Osteoblast (primary cell): ENCODE measurements at places on chromosomes 7 and 10.

DNA sequence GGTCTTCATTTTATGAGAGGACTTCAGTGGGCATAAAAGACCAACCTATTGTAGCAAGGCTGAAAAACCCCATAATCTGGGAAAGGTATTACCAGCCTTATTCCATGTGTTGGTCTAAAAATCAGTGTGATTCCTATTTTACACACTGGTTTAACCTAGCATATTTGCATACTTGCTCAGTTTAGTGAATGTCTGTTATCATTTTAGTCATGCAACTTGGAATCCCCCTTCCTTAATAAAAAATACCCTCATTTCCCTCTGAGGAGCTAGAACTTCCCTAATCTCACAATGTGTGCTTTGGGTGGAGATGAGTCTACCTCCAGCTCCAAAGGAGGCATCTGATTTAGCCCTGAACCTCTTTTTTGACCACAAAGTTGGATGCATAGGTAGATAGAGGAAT, 312.8 kb upstream of the SORCS1 start:
- H3K27me3 ChIP-seq = no peaks in the 10 kb centered on the region
- no peaks in the 10 kb centered on the region for H3K36me3 ChIP-seq
- no peak overlapping the region for H3K4me3 ChIP-seq
- no peak overlapping the region for H3K27ac ChIP-seq
- DNase-seq = no peak

DNA sequence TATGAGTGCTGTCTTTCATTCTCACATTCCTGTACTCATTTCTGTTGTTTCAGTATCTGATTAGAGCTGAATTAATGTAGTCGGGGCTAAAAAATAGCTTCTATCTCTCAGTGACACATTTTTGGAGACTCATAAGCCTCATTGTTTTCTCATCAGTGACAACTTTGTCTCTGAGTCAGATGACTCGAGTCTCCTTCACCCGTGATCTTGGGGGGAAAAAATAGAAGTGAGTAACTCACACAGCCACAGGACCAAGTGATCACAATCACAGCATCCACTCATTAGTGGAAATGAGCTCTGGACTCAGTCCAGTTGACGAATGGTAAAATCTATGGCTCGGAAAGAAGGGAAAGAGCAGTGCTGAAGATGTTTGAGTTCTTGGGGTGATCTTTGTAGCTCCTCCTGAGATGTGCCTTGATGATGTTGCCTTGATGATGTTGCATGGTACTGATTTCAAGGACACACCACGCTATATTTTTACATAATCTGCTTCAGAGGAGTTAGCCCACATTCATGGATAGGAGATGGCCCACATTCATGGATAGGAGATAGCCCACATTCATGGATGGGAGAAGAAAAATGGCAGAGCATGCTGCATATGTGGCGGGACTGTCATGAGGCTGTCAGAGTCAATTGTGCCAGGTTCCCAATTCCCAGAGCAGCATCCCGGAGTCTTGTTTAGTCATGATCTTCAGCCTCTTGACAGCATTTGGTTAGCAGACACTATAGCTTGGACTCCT, 214.7 kb downstream of the CELF2 start:
- no peak overlapping the region for H3K27ac ChIP-seq
- no peaks in the 10 kb centered on the region for H3K27me3 ChIP-seq
- H3K4me3 ChIP-seq = no peak overlapping the region
- no peaks in the 10 kb centered on the region for H3K4me1 ChIP-seq

DNA sequence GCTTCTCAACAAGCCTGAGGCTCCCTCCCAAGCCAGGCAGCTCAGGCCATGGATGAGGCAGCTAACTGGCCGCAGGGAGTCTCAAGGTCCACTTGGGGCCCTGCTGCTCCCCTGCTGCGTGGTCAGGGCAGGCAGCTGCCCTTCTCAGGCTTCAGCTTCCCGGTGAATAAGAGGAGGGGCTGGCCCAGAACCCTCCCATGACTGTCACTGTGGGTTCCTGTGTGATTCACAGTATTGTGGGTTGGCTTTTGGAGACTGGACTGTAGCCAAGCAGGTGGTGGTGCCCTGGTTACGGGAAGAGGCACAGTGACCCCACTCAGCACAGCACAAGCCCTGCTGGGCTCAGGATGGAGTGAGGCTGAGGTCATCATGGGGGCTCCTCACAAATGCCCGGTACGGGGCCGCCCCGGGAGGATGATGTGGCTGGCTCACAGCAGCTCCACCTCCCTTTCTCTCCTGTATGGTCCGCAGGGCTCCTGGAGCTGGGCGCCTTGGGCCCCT, 189.8 kb downstream of the HECW1 start:
- no peaks in the 10 kb centered on the region for H3K36me3 ChIP-seq
- H3K27ac ChIP-seq = no peak overlapping the region
- DNase-seq = peak; percentile 78
- H3K27me3 ChIP-seq = peaks cover 5% of the 10 kb centered on the region
- no peak overlapping the region for H3K4me3 ChIP-seq
- peaks cover 7% of the 10 kb centered on the region for H3K4me1 ChIP-seq

GRCh38 chr10:75117995-75118394, 6.5 kb downstream of the SAMD8 start:
- H3K4me3 ChIP-seq = no peak overlapping the region
- peaks cover 26% of the 10 kb centered on the region for H3K4me1 ChIP-seq
- no peak overlapping the region for H3K27ac ChIP-seq
- H3K36me3 ChIP-seq = no peaks in the 10 kb centered on the region

GRCh38 chr10:43816351-43817321, 168.0 kb upstream of the ZNF32 start:
- DNase-seq = peak; percentile 77
- peak overlapping the region; percentile 77 for H3K27ac ChIP-seq
- H3K36me3 ChIP-seq = no peaks in the 10 kb centered on the region
- peaks cover 49% of the 10 kb centered on the region for H3K4me1 ChIP-seq
- no peaks in the 10 kb centered on the region for H3K27me3 ChIP-seq

- H3K27ac ChIP-seq = no peak overlapping the region
- H3K4me3 ChIP-seq = no peak overlapping the region
- H3K4me1 ChIP-seq = peaks cover 21% of the 10 kb centered on the region
Observed at GRCh38 chr10:102429468-102429867, 2.9 kb downstream of the CUEDC2 start.

GRCh38 chr7:88363249-88363648, 56.6 kb upstream of the STEAP4 start:
- no peaks in the 10 kb centered on the region for H3K27me3 ChIP-seq
- no peak overlapping the region for H3K27ac ChIP-seq
- DNase-seq = no peak
- no peak overlapping the region for H3K4me3 ChIP-seq
- H3K36me3 ChIP-seq = no peaks in the 10 kb centered on the region
- H3K4me1 ChIP-seq = no peaks in the 10 kb centered on the region

- H3K27me3 ChIP-seq = no peaks in the 10 kb centered on the region
- no peaks in the 10 kb centered on the region for H3K36me3 ChIP-seq
- no peaks in the 10 kb centered on the region for H3K4me1 ChIP-seq
- no peak overlapping the region for H3K4me3 ChIP-seq
- no peak overlapping the region for H3K27ac ChIP-seq
Observed at GRCh38 chr10:1535301-1535965, 201.9 kb downstream of the ADARB2 start.

- no peak overlapping the region for H3K4me3 ChIP-seq
- no peak for DNase-seq
- H3K27ac ChIP-seq = no peak overlapping the region
- H3K36me3 ChIP-seq = no peaks in the 10 kb centered on the region
Observed at GRCh38 chr7:2496375-2496774, 20.2 kb upstream of the GRIFIN start.

DNA sequence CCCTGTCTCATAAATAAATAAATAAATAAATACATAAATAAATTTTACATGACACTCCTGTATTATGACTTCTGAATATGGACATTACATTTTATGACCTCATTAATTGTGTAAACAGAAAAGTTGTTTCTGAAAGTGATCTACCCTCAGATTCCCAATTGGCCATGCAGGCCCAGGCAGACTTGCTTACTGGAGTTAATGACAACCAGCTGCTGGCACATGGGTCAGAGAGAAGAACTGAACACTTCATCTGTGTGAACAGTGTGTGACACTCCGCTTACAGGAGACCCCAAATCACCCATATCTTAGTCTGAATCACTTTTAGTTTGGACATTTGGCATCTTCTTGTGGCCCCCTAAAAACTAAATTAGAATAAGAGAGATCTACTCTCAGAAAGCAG, 31.4 kb downstream of the PARP12 start:
- peak overlapping the region; percentile 47 for H3K27ac ChIP-seq
- no peaks in the 10 kb centered on the region for H3K27me3 ChIP-seq
- H3K4me1 ChIP-seq = peaks cover 51% of the 10 kb centered on the region
- H3K36me3 ChIP-seq = peaks cover 3% of the 10 kb centered on the region
- H3K4me3 ChIP-seq = no peak overlapping the region

DNA sequence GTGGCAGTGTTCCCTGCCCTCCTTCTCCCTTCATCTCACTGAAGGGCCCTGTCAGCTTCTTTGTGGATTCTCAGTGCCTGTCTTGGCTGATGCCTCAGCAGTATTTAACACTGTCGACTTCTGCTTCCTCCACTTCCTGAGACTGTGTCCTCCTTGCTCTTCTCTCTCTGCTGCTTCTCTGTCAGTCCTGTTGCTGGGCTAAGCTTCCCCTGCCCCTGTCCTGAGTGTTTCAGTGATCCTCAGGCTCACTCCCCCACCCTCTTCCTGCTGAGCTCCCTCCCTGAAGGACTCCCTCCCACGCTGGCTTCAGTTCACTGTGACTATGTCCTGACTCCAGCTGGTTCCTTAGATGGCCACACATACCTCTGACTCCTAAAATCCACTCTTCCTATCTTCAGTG, 64.9 kb downstream of the CREM start:
- peaks cover 13% of the 10 kb centered on the region for H3K4me1 ChIP-seq
- H3K27me3 ChIP-seq = no peaks in the 10 kb centered on the region
- H3K27ac ChIP-seq = peak overlapping the region; percentile 51

- H3K27ac ChIP-seq = peak overlapping the region; percentile 21
- no peaks in the 10 kb centered on the region for H3K27me3 ChIP-seq
- H3K36me3 ChIP-seq = no peaks in the 10 kb centered on the region
- H3K4me1 ChIP-seq = peaks cover 39% of the 10 kb centered on the region
- no peak overlapping the region for H3K4me3 ChIP-seq
Observed at GRCh38 chr10:50551894-50552293, 71.9 kb downstream of the SGMS1 start.

- no peak for DNase-seq
- no peak overlapping the region for H3K27ac ChIP-seq
- no peak overlapping the region for H3K4me3 ChIP-seq
Observed at GRCh38 chr10:99536338-99537085, 3.8 kb downstream of the NKX2-3 start.

DNA sequence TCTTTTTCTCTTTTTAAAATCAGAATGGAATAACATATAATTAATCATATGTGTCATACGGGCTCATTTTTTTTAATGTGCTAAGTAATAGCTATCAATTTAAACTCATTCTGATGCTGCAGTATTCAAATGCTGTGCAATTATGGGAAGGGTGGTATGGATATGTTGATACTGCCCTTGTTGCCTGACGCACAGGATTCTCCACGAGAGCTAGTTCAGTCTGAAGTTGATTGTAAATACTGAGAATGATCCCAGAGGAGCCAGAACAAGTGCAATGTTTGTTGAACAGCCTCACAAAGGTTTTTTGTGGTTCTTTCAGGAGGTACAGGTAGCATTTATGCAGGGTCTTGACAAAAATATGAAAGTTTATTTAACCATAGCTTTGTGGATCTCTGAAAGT, 13.4 kb downstream of the NPY start:
- H3K4me1 ChIP-seq = no peaks in the 10 kb centered on the region
- H3K27ac ChIP-seq = no peak overlapping the region
- no peak for DNase-seq
- H3K36me3 ChIP-seq = no peaks in the 10 kb centered on the region

DNA sequence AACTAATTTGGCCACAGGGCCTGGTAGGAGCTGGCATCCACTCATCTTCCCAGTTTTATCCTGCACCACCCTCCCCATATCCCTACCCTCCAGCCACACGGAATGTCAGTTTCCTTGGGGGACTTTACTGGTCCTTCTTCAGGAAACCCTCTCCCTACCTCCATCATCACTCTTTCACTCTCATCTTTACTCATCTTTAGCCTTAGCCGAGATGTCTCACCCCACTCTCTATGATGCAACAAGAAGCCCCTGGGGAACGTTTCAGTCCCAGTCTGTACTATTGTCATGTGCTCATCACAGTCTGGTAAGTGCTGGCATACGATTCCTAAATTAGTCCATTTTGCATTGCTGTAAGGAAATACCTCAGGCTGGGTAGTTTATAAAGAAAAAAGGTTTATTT, 34.9 kb upstream of the TMEM248 start:
- H3K4me3 ChIP-seq = no peak overlapping the region
- H3K27ac ChIP-seq = no peak overlapping the region
- H3K36me3 ChIP-seq = no peaks in the 10 kb centered on the region
- no peaks in the 10 kb centered on the region for H3K4me1 ChIP-seq
- DNase-seq = no peak

DNA sequence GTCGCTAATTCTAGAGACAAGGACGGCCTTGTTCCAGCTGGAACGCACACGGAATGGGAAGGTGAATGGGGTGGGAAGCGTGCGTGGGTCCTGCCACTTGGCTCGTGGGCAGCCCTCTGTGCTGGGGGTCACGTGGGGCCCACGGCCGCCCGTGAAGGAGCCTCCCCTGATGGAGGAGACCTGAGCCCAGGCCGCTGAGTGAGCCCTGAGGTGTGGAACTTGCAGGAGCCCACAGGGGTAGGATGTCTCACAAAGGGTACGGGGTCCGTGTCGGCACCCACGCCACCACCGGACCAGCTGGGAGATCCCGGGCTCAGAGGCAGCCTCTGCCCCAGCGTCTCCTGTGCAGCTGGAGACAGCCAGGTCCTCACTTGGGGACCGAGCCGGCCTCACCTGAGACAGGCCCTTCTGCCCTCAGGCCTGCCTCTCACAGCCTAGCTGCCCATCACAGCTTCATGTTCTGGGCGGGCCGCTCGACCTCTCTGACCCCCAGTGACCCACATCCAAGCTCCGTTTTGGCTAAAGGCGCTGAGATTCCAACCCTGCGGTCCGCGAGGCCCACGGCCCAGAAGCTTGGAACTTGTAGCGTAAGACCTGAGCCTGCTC, 84.8 kb downstream of the FOXL3 start:
- DNase-seq = peak; percentile 85
- H3K27me3 ChIP-seq = peaks cover 12% of the 10 kb centered on the region
- H3K27ac ChIP-seq = no peak overlapping the region
- H3K36me3 ChIP-seq = no peaks in the 10 kb centered on the region
- H3K4me3 ChIP-seq = no peak overlapping the region
- H3K4me1 ChIP-seq = no peaks in the 10 kb centered on the region

GRCh38 chr10:87767253-87767652, 50.8 kb downstream of the ATAD1 start:
- H3K27me3 ChIP-seq = no peaks in the 10 kb centered on the region
- H3K4me3 ChIP-seq = no peak overlapping the region
- H3K4me1 ChIP-seq = peaks cover 1% of the 10 kb centered on the region

GRCh38 chr10:116761883-116762282, 19.5 kb upstream of the HSPA12A start:
- H3K4me3 ChIP-seq = no peak overlapping the region
- H3K4me1 ChIP-seq = no peaks in the 10 kb centered on the region
- no peak overlapping the region for H3K27ac ChIP-seq
